SK-N-DZ (cell line): ENCODE measurements at places on chromosomes 1 and 21.

DNA sequence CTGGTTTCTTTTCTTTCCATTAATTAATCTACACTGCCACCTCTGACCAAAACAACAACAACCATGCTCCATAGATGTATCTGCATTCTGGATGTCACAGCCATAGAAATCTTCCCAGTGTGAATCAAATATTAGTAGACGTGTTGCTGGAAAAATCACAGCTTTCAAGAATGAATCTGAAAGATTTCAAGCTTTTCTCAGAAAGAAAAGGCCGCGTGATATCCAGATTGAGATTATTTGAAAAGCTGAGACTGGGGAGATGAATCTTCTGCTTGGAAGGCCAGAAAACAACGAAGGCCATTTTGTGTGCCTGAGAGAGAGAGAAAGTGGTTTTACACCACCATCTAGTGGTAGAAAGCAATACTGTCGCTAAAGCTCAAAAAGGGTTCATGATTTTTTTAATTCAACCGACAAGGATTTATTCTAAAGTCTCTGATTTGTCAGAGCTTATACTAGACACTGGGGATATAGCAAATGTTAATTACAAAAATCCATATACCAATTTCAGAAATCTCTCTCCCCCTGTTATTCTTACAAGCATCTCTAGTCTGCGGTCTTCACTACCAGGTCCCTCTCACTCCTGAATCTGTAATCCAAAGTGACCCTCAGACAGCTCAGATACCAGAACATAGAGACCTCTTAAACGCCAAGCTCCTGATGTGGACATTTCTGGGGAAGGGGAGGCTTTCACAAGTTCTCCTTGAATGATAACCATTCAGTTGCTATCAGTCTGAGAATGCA lies 87.5 kb upstream of the SGIP1 start:
- peak; percentile 72 for DNase-seq

GRCh38 chr1:189619682-189620332 lies 857.9 kb downstream of the BRINP3 start:
- no peak for DNase-seq

DNA sequence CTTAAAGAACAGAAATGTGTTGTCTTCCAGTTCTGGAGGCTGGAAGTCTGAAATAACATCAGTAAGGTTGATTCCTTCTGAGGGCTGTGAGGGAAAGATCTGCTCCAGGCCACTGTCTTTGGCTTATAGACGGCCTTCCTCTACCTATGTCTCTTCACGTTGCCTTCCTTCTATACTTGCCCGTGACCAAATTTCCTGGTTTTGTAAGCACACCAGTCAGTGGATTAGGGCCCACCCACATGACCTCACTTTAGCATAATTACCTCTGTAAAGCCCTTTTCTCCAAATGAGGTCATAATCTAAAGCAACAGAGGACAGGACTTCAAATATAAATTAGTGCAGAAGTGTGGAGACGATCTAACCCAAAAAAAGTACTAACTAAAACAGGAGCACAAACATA lies 231.6 kb downstream of the NRIP1 start:
- no peak for DNase-seq

DNA sequence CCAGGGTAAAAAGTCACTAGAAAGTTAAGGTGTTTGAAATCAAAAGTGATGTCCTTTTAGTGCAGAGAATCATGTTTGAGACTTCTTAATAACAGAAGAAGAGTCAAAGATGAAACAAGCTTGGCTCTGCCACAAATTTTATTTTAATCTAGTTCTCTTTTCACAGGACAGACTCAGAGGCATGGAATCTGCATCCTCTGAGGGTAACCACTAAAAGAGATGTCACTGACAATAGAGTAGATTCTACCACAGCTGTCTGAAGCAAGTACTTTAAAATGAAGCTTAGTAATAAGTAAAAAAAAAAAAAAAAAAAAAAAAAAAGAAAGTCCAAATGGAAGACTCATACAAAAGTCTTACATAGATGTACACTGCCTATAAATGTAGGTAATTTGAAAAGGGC lies 519.7 kb upstream of the PRMT6 start:
- DNase-seq = no peak

- no peak for DNase-seq
Observed at GRCh38 chr1:95983831-95984230, 737.8 kb upstream of the PTBP2 start.

DNA sequence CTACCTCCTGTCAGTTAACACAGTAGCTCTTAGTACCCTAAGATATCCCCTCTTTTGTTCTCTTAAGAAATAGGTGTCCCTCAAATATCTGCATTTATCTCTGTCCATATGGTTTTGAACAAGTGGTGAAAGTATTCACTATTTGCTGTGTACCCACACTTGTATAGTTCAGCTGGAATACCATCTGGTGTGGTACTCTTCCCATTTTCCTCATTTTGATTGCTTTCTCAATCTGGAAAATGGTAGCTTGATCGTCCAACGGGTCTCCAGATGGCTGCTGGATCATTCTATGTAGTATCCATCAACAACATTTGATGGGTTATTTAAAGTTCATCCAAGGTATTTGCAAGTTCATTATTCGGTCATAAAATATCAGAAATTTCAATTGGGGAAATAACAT lies 100.3 kb upstream of the DPYD start:
- no peak for DNase-seq

GRCh38 chr1:203652724-203653461 lies 26.3 kb downstream of the ATP2B4 start:
- no peak for DNase-seq

DNA sequence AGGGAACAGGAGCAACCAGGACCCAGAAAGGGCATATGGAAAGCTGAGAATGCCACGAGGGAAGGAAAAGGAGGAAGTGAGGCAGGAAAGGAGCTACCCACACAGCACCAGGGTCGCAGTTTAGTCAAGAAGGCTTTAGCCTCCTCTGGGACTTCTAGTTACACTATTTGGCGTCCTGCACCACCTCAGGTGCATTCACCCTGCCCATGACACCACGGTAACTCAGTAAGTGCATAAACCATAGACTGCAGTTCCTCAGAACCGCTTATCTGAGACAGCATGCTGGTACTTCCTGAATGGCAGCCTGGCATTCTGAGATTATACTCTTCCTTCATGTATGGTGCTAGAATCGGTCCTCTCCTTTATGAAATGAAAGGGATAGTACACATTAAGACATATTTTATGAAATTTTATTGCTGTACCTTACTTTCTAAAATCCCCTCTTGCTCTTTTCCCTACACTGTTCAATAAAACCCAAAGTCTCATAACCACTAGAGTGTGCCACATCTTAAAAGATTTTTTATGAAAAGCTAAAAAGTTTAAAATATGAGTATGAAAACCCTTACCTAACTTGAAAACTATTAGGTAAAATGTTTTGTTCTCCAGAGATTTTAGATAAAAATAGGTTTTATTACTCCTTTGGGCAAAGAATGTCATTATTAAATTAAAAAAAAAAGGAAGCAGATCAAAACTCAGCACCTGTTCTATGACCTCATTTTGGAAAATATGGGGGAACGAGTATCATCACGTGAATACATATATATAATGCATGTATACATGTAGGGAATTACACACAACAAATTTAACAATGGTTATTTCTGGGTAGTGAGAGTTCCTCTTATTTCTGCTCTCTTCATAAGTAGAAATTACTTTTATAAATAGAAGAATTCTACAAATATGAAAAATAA lies 67.3 kb downstream of the VAV3 start:
- DNase-seq = no peak

DNA sequence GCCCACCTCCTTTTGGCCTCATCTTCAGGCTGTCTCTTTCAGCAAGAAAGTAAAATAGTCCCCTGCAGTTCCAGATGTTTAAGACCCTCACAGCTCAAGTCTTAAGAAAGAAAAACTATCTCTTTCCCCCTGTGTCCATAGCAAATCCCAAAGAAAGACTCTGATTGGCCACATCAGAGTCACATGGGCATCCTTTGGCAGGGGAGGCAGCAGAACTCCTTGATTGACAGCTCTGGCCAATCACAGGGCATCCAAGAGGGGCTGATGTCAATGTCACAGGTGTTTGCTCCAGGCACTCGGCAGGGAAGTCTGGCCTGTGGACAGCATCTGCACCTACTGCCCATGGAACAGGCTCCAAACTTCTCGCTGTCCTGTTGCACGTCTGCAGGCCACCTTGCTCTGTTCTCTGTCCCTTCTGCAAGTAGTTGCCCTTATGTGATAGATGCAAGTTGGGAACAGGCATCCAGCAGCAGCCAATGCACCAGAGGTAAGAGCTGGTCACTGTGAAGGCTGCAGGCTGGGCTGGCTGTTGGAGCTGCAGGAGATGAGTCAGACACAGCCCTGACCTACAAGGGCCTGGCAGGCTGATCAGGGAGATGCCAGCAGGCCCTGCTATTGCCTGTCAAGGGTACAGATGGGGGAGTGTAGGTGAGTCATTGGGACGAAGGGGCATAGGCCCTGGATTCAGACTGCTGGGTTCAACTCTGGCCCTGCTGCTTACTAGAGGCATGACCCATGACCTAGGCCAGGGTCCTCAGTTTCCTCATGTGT lies 96.8 kb upstream of the TMEM51 start:
- no peak for DNase-seq

- peak; percentile 87 for DNase-seq
Observed at GRCh38 chr1:25586181-25586588, 30.4 kb upstream of the MAN1C1 start.
